ENCODE measurements at places on chromosomes 1 and 21.

DNA sequence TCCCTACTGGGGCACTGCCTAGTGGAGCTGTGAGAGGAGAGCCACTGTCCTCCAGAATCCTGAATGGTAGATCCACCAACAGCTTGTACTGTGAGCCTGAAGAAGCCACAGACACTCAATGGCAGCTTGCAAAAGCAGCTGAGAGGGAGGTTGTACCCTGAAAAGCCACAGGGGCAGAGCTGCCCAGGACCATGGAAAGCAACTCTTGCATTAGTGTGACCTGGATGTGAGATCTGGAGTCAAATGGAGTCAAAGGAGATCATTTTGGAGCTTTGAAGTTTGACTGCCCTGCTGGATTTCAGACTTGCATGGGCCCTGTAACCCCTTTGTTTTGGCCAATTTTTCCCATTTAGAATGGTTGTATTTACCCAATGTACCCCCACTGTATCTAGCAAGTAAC is 871.4 kb upstream of the PRMT6 start:
- no peak for DNase-seq

DNA sequence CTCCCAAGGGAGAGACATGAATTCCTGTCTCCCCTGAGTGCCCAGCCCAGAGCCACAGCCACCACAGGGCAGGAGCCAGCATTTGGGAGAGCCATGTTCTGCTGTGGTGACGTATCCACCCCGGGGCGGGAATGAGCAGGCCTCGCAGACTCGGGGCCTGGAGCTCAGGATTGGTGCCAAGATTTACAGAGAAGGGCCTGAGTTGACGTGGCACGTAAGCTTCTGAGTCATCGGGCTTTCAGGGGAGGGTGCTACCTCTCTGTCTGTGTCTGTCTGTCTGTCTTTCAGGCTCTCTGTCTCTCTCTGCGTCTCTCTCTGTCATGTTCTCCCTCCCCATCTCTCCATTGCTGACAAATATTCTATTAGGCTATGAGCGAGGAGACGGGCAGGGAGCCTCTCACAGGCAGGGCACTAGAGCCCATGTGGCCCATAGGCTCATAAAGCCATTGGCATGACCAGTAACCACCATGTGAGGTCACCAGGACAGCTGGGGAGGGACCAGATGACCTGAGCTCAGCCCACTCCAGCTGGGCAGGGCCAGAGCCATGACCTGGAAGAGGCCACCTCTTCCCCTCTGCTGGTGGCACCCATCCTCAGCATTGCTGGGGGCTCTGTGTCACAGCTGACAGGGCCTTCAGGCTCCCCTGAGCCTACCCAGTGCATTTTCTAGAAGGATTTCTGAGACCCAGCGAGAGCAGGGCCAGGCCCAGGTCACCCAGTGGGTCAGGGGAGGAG is 300.0 kb upstream of the VAMP3 start:
- no peak for DNase-seq

DNA sequence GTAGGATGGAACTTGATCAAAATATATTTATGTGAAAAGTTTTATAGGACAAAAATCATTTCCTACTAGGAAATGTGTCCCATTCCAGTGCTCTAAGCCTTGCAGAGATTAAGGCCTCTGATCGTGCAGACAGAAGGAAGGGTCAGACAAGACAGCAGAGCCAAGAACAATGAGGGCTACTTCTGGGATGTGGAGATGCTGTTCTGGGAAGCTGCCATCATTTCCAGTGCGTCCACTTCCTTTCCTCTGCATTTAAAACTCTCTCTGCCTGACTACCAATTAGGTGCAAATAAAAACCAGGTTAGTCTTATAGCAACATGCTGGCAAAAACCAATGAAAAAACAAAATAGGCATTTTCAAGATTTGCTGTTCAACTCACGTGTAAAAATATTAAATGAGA is 36.1 kb downstream of the BEND5 start:
- no peak for DNase-seq

DNA sequence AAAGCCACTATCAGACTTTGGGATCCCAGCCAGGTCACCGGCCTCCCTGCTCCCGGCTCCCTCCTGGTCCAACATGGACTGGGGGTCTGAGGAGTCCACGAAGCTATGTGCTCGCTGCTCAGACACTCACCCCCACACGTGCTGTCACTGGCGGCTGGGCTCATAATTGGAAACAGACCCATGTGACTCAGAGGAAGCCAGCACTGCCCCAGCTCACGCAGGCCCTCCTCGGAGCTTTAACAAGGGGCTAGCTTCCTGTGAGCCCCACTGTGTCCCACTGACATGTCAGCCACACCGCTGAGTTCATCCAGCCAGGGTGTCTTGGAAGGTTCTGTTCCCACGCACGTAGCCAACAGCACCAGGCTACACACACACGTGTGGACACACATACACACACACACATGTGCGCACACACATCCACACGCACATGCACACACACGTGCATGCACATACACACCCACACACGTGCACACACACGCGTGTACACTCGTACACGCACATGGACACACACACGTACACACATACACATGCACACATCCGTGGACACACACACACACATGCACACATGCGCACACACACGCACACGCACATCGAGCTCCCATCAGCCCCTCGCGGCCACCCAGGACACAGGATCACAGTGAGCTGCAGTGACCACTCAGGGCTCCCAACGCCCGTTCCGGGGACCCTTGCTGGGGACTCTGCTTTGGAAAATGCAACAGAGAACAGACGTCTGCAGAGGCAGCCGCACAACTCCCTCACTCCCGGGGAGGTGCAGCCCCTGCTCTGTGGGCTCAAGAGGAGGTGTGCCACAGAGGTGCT is 18.4 kb upstream of the COL6A2 start:
- no peak for DNase-seq

DNA sequence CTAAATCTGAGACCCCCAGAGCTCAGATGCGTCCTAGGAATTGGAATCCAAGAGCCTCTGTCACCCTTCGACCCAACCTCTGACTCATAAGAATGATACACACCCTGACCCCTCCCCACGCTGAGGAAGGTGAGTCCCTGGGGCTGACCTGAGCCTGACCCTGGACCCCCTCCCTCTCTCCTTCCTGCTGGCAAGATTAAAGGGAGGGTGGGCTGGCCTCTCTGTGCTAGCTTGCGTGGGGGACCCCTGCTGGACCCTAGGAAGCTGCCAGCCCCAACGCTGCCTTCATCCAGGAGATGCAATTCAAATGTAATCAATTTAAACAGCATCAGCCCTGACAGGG is 627 bp downstream of the PLEKHA6 start:
- no peak for DNase-seq

GRCh38 chr1:156698995-156699394 is 6.4 kb downstream of the CRABP2 start:
- DNase-seq, result no peak

GRCh38 chr1:169371404-169371803 is 3.4 kb downstream of the BLZF1 start:
- no peak for DNase-seq

GRCh38 chr1:120133228-120133927 is 42.9 kb downstream of the SEC22B start:
- no peak for DNase-seq

GRCh38 chr1:193111641-193112090 is 6.5 kb upstream of the GLRX2 start:
- DNase-seq, result no peak

DNA sequence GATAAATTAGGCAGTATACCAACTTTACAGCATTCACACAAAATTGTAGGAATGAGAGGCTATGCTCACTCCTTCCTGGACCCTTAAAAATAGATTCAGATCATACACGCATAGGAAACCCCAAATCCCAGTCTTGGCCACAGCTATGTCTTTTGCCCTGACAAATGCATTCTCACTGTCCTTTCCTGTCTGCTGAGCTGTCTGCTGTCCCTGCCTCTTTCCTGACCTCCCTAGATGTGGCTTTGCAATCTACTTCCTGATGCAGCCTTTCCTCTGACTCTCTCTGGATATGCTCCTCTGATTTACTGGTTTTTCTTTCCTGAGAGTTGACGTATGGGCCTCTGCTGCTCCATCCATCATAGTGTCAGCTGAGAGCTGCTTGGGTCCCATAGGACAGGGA is 59.8 kb upstream of the SLC35F3 start:
- DNase-seq, result no peak

DNA sequence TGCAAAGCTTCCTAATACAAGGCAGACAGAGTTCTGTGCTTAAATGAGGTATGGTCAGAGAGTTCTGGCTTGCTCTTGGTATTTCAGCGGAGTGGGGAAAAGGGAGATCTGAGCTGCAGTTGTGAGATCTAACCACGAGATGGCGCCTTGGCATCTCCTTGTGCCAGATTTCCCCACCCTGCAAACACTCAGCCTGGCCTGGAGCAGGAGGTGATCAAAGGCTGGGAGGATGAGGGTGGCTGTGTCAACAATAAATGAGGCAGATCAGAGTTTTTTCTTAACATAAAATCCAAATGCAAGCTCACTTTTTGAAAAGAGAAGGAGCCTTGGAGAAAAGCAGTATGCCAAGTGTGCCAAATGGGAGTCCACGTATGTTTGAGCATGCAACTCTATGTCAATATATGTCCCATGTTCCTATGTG is 4.1 kb upstream of the TFAP2E start:
- peak; percentile 73 for DNase-seq

GRCh38 chr1:116874733-116875249 is 34.9 kb upstream of the PTGFRN start:
- DNase-seq, result no peak

GRCh38 chr1:8409606-8410005 is 91.7 kb downstream of the SLC45A1 start:
- DNase-seq, result no peak

GRCh38 chr1:24941564-24941963 is 11.5 kb upstream of the RUNX3 start:
- DNase-seq, result no peak

DNA sequence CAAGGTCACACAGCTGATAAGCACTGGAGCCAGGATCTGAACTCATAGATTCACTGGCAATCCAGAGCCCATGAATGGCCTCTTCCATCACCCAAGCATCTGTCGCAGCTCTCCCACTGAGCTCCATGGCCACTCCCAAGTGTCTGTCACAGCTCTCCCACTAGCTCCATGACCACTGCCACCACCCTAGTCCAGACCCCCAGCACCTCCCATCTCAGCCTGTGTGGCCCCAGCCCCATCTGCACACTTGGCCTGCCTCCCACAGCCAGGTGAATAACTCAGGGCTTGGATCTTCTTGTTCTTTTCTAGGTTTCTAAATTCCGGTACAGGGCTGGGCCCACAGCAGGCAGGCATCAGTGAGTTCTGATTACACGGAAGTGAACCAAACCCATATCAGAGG is 76.0 kb downstream of the GLIS1 start:
- DNase-seq, result no peak

DNA sequence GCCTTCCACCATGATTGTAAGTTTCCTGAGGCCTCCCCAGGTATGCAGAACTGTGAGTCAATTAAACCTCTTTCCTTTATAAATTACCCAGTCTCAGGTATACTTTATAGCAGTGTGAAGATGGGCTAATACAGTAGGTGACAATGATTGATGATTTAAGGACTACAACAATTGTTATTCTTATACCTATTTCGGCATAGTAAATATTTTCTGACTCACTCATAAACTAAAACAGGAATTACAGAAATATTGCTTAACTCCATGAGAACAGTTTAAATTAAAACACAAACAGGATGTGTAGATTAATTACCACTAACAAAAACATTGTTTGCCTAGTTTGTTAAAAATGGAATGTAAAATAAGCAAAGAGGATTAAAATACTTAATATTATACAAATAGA is 839.9 kb downstream of the LTN1 start:
- no peak for DNase-seq

- no peak for DNase-seq
Observed at GRCh38 chr1:15355968-15356625, 53.6 kb upstream of the EFHD2 start.

DNA sequence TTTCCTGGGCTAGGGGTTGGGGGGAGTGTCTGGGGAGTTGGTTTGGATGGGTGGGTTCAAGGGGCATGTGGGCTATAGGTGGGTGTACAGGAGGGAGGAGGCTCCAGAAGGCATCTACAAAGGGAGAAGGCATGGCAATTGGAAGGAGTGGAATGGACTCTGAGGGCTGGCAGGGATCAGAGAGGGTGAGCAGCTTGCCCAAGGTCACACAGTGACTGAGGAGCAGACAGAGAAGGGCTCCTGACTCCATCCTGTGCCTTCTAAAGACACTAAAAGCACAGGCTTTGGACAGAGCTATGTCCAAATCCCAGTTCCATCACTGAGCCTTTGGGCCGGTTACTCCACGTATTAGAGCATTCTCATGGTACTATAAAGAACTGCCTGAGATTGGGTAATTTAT is 151.8 kb downstream of the PTPRU start:
- no peak for DNase-seq

DNA sequence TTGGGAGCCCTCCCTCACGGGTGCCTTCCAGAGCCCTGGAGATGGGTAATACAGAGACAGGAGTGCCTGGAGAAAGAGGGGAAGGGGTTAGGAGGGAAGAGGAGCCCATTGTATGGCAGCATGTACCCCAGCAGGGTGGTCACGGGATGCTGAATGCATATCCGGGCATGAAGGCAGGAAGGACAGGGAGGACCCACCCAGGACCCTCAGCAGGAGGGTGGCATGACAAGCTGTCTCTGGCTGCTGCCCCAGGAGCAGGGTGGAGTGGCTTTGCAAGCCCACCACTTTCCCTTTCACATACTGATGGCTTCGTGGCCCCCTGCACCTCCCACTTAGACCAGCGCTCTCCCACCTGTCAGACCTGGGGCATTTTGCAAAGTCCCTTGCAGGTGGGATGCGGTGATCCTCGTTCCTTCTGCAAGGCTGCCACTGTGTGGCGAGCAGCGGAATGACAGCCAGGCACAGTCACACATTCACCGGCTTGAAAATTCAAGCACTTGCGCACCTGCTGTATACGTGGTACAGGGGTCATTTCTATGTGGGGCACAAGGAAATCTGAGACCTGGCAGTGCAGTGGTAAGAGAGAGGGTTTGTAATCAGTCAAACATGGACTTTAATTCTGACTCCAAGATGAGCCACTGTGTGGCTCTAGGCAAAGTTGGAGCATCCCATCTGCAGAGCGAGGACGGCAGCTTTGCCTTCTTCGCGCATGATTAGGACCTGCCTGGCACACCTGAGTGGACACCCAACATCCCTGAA is 53.2 kb upstream of the TMEM51 start:
- peak; percentile 48 for DNase-seq
